ENCODE measurements at places on chromosomes 5 and 9.
A peak's percentile ranks its signal among the peaks of the same experiment; 100 is the strongest.

DNA sequence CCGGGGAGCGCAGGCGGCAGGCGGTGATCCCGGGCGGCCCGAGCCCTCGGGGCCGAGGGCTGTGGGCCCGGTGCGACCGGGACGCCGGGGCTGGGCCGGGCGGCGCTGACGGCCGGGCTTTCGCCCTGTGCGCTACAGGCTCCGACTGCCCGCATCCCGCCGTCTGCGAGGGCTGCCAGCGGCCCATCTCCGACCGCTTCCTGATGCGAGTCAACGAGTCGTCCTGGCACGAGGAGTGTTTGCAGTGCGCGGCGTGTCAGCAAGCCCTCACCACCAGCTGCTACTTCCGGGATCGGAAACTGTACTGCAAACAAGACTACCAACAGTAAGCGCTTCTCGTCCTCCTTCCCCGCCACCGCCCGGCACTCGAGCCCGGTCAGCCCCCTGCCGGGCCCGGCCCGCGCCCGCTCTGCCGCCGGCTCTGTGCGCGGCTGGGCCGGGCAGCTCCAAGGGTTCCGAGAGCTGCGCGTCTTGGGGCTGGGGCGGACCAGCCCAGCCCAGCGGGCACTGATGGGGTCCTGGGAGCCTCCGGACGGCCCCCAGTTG, 1.6 kb downstream of the LMX1B start:
- peak; percentile 4 for DNase-seq

DNA sequence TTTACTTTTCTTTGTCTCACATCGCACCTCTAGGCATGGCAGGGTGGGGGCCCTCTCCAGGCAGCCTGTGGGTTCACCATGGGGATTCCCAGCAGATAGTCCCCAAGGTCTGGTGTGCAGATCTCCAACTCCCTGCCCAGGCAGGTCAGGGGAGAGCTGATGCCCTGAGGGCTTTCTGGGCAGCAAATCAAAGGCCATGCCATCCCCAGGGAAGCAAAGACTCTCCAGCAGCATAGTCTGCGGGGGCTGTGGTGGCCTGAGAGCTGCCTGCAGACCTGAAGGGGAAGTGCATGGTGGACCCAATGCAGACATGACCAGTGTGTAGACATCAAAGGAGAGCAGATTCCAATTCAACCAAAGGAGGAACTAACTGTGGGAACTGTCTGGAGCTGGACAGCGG, 7.7 kb downstream of the NEURL1B start:
- no peak for DNase-seq

GRCh38 chr9:105632807-105633206, 29.4 kb upstream of the TAL2 start:
- no peak for DNase-seq

GRCh38 chr5:179607160-179607931, 16.1 kb downstream of the HNRNPH1 start:
- DNase-seq, result no peak

DNA sequence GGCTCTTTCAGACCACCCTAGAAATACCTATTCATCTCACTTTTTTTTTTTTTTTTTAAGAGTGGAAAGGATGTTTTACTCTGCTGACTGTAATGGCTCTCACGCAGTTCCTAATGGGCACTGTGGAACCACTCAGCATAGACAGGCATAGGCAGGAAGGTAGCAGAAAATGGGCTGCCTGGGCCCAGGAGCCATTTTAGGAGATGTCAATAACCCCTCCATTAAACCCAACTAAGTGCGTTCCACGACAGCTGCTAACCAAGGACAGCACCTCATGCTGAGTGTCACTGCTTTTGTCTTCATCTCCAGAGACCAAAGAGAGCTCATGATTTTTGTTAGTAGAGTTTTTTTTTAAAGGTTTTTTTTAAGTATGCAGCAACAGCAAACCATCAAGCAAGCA, 15.3 kb downstream of the MAP1B start:
- no peak for DNase-seq

DNA sequence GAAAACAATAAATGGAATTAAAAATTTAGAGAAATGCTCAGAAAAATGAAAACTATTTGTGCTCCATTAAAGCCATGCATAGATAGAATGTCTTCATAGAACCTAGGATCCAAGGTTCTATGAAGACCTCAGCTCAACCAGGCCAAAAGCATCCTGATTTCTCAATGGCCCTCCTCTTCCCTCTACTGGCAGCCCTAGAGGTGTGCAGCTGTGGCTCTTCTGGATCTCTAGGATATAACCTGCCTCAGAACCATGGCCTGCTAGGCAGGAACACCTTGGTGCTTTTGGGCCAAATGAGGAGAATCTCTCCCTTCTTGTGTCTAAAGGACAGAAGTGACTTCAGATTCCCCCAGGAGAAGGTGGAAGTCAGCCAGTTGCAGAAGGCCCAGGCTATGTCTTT, 15.1 kb downstream of the IFNA1 start:
- DNase-seq, result peak; percentile 25

DNA sequence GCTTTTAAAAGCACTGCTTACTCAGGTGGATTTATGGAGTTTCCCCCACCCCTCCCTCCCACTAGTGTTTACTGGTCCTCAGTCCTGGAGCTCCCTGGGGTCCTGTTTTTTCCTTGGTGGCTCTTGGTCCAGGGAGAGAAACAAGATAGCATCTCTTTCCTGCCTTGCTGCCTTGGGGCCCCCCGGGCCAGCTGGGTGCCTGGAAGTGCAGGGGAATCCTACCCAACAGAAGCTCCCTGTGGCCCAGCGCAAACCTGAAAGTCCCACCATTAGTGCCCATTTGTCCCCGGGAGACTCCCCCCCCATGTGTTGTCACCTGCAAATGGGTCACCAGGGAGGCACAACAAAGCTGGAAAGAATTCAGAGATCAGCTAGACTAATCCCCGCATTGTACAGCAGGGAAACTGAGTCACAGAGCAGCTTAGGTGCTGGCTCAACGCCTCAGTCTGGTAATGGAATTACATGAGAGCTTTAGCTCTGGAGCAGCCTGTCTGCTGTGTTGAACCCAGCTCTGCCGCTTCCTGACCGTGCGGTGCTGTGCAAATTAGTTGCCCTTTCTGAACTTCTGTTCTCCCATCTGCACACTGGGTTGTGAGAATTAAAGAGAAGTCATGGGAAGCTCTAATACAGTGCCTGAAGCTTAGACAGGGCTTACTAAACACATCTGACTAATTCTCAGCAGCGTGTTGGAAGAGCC, 38.2 kb downstream of the DAB2IP start:
- DNase-seq, result no peak

- no peak for DNase-seq
These were observed 28.4 kb downstream of the SYK start for GRCh38 chr9:90830051-90830450.

DNA sequence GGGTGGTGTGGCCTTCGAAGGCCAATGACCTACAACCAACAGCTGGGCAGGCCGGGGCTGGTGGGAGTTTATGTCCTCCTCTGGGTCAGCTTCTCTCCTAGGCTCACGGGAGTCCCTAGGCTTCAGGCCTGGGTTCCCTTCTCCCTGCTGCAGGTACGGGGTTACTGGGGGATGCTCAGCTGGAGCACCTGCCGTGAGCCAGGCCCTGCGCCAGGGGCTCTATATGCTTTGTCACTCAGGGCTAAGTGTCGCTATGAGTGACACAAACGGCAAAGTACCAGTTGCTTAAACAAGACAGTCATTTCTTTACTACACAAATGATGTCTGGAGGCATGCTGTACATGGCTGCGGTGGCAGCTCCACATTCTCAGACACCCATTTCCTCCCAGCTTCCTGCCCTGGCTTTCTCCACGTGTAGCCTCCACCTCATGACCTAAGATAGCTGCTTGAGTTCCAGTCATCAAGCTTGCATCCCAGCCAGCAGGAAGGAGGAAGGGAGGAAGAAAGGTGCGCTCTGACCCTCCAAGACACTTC, 22.5 kb upstream of the NINJ1 start:
- DNase-seq, result no peak

- no peak for DNase-seq
These were observed 179.7 kb upstream of the GPR151 start for GRCh38 chr5:146695646-146696045.

DNA sequence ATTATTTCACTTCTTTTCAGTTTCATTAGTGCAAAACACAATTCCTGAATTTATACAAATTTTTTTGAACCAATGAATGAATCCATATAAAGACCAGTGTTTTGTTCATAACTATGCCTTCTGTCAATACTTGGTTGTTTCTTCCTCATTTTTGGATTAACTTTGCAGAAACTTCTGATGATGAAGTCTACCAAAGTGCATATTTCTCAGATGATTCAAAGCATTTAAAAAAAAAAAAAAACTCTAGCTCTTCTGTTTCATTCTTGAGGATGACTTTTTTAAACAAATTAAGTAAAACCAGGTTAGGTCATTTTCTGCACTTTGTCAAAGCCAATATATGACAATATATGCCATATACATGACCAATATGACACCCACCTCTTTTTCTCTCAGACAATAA, 92.6 kb downstream of the CHSY3 start:
- peak; percentile 18 for DNase-seq

- no peak for DNase-seq
These were observed 185.6 kb downstream of the C9orf50 start for GRCh38 chr9:129435291-129435690.

- DNase-seq, result peak; percentile 12
These were observed 49.6 kb upstream of the TNFSF15 start for GRCh38 chr9:114855488-114855887.

DNA sequence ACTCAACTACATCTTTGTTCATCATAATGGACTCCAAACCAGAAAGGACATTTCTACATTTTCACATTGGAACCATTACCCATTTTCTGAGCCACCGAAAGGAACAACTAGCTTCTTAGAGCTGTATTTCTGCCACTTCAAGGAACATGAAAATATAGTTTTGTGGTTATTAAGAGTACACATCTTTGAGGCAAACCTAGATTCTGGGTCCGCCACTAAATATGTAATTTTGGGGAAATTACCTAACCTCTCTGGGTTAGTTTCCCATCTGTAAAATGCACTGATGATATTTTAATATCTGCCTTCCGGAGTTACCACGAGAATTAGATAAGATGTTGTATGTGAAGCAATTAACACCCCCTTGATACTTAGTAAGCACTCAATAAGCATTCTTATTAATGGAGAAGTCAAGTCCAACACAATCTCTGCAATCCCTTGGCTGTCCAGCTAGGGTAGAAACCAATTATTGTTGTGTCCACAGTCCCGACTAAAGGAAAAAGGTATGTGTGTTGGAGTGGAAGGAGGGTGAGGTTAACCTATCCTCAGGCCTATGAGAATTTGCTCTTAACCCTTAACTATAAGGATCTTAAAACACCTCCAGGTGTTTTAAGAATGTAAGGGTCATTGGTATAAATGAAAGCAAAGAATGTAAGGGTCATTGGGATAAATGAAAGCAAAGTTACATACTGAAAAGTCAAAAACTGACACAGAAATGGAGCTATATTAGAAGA, 94.0 kb upstream of the PTGER4 start:
- DNase-seq, result no peak

GRCh38 chr9:6384732-6385131, 28.3 kb upstream of the UHRF2 start:
- no peak for DNase-seq

DNA sequence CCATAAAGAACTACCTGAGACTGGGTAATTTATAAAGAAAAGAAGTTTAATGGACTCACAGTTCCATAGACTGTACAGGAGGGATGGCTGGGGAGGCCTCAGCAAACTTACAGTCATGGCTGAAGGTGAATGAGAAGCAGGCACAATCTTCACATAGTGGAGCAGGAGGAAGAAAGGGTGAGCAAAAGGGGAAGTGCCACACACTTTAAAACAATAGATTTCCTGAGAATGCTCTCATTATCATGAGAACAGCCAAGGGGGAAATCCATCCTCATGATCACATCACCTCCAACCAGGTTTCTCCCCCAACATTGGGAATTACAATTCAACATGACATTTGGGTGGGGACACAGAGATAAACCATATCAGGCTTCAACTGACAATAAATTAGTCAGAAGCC, 664.9 kb downstream of the TAF11L14 start:
- DNase-seq, result no peak

DNA sequence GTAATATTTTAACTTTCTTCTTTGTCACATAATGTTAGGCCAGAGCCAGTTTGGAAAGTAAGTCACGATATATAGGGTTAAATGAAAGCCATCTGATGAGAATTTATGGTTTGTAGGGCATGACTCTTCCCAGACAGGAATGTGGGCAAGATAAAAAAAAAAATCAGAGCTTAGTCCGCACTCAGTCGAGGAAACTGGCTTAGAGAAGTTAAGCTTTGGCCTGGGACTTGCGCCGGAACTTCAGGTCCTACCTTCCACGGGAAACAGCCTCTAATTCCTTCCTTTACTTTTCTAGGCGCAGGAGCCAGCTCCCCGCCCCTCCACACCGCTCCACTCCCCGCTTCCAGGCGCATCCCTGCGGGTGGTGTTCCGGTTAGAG, 475 bp downstream of the DDX31 start:
- no peak for DNase-seq

- no peak for DNase-seq
These were observed 1106.0 kb downstream of the TAF11L14 start for GRCh38 chr5:18740301-18740700.

- DNase-seq, result no peak
These were observed 356.2 kb upstream of the CD180 start for GRCh38 chr5:67552773-67553172.

DNA sequence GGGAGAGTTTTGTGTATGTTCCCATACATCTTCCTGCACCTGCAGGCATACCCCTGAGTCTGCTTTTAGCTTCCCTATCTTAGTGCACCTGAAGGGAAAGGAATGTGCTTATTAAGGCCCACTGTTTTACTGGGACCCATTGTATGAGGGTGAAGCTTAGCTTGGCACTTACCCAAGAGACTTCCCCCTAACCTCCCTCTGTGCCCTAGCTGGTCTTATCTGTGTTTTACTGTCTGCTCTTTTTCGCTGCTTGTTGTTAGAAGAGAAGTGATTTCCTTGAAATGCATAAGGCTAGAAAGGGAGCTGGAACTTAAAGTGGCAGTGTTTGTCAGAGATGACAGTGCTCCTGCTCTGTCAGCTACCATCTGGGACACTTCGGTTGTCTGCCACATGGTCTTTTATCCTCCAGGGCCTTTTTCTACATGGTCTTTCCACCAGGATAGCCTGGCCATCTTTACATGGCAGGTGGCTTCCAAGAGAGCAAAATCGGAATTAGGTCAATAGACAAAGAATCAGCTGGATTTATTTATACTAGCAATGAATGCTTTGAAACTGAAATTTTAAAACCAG, 122.5 kb upstream of the SLC44A1 start:
- DNase-seq, result no peak

- peak; percentile 97 for DNase-seq
These were observed 26.4 kb downstream of the PTGR1 start for GRCh38 chr9:111572950-111573604.

- DNase-seq, result peak; percentile 72
These were observed 7.8 kb upstream of the TNFAIP8 start for GRCh38 chr5:119347991-119348390.
